Activated CD4-positive, alpha-beta T cell treated with anti-CD3 and anti-CD28 coated beads, Interleukin-2, amount 50 U/mL, for 4 hours (primary cell): ENCODE measurements at places on chromosomes 1 and 21.

- DNase-seq = no peak
Observed at GRCh38 chr21:45951676-45952075, 29.9 kb upstream of the COL6A1 start.

DNA sequence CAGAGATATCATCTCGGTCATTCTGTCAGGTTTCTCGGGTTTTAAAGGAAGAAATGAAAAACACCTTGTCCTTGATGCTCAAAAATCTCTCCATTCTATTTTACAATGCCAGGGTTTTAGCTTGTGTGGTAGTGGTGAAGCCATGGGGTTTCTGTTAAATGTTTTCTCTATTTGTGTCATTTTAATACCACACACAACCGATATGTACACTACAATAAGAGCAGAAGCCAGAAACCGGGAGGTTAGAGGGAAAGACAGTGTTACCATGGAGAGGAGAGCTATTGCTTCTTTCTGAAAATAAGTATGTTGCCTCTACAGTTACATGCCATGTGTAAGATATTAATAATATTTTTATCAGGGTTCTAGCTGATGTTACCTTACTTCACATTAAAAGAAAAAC, 2.8 kb downstream of the SLC35D1 start:
- no peak for DNase-seq

- DNase-seq = no peak
Observed at GRCh38 chr21:45986316-45987051, 4.9 kb downstream of the COL6A1 start.

DNA sequence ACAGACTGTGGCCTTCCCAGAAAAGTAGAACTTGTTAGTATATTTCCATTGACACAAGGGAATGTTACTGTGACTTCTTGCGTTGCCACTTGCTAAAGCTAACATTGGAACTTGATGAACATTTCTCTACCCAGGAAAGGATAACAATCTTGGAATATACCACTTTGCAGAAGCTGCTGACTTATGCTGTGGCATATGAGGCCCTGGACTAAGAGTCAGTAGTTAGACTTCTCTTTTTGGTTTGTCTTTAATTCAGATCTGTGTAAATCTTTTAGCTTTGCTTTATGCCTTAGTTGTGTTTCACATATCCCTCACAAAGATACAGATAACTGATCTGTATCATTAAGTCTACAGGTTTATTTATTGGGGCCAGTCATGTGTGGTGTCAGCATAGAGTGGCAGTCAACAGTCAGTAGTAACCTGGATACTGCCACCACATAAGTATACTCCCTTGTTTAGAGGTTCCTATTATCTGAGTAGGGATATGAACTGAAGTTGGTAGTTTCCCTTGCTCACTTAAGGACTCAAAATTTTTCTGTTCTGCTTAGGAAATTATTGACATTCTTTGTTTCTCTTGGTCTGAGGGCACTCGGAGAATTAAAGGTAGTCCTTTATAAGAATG, 14.7 kb downstream of the RNF2 start:
- DNase-seq = no peak

DNA sequence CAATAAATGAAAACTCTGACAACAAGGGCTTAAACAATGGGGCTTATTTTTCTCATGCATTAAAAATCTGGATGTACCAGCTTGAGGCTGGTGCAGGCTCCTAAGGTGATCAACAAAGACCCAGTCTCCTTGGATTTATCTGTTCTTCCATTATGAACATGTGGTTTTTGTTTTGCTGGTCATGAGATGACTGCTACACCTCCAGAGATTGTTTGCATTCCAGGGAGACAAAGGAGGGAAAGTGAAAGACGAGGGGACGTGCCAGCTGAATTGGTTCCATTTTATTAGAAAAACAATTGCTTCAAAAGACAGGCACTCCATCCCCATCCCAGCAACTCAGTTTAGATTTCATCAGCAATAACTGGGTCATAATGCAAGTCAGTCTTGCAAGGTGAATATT, 90.9 kb upstream of the KCNK1 start:
- DNase-seq = no peak

DNA sequence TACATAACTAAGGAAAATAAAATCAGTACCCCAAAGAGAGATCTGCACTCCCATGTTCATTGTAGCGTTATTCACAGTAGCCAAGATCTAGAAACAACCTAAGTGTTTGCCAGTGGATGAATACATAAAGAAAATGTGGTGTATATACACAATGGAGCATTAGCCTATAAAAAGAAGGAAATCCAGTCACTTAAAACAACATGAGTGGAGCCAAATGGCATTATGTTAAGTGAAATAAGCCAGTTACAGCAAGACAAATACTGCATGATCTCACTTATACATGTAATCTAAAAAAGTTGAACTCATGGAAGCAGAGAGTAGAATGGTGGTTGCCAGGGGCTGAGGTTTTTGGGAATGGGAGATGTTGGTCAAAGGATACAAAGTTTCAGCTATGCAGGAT, 508.3 kb upstream of the B3GALT2 start:
- no peak for DNase-seq

DNA sequence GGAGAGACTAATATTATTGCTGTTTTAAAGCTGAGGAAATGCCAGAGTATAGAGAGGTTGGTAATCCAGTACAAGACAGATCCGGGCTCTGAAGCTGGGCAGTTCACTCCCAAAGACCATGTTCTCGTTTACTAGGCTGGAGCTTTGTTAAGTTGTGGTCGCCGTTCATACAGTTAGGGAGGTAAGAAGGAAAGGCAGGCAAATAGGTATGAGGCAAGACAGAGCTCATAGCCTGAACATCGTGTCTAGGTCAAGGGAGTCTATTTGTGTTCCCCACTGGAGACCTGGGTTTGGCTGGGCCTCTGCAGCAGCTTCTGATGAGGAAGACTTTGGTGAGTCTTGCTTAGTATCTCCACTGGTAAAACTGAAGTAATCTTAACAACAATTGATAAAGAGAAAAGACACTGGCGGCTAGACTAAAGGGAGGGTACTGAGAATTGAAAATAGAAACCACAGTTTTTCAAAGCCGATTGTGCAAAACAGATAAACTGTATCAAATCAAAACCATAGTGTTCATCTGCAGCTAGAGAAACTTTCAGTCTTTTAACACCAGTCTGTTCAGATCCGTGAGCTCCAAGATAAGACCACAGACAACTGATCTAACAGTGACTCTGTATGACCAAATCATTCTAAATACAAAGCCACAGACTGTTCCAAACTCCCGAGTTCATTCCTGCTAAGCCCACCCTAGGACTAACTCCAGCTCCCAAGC, 217.0 kb upstream of the FAM78B start:
- DNase-seq = no peak

GRCh38 chr1:230125640-230126528, 58.8 kb downstream of the GALNT2 start:
- DNase-seq = no peak

- DNase-seq = no peak
Observed at GRCh38 chr1:194959795-194960194, 1648.4 kb downstream of the KCNT2 start.

- DNase-seq = no peak
Observed at GRCh38 chr1:84985365-84985764, 11.5 kb downstream of the MCOLN2 start.

- DNase-seq = no peak
Observed at GRCh38 chr1:234839663-234840062, 229.7 kb upstream of the IRF2BP2 start.

GRCh38 chr1:30748098-30748698, 9.4 kb downstream of the LAPTM5 start:
- no peak for DNase-seq

DNA sequence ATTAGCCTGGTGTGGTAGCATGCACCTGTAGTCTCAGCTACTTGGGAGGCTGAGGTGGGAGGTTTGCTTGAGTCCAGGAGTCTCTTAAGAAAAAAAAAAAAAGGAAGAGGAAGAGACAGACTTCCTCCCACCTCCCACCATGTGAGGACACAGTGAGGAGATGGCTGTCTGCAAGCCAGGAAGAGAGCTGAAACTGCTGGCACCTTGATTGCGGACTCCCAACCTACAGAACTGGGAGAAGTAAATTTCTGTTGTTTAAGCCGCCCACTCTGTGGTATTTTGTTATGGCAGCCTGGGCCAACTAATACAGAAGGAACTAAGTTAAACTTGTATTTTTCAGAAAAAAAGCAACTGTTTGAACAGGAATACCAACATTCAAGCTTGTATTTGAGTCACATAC, 21.7 kb downstream of the DOP1B start:
- no peak for DNase-seq

DNA sequence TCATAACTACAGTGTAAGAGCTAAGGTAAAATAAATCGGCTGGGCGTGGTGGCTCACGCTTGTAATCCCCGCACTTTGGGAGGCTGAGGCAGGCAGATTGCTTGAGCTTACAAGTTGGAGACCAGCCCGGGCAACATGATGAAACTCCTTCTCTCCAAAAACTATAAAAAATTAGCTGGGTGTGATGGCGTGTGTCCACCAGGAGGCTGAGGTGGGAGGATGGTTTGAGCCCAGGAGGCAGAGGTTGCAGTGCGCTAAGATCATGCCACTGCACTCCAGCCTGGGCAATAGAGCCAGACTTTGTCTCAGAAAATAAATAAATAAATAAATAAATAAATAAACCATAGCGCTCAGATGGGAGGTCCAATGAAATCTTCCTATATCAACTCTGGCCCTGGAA, 16.7 kb upstream of the FAM110D start:
- no peak for DNase-seq

DNA sequence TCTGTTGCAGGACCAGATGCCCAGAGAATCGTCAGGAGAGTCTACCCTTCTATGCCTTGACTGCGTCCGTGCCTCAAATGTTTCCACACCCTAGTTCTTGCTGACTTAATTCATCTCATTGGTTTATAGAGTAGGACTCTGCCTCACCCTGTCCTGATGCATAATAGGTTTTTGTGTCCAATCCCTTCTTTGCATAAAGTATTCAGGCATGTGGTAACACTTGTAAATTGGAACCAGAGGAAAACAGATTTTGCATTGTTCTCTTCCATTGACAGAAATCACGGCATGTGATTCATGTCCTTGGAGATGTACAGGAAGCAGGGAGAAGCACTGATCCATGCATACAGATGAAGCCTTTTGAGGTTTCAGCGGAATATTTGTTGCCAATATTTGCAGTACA, 29.5 kb downstream of the PLPPR5 start:
- no peak for DNase-seq

- DNase-seq = no peak
Observed at GRCh38 chr1:167601442-167602383, 28.3 kb upstream of the RCSD1 start.
